ENCODE measurements at places on chromosomes 3 and 15.
A peak's percentile ranks its signal among the peaks of the same experiment; 100 is the strongest.

DNA sequence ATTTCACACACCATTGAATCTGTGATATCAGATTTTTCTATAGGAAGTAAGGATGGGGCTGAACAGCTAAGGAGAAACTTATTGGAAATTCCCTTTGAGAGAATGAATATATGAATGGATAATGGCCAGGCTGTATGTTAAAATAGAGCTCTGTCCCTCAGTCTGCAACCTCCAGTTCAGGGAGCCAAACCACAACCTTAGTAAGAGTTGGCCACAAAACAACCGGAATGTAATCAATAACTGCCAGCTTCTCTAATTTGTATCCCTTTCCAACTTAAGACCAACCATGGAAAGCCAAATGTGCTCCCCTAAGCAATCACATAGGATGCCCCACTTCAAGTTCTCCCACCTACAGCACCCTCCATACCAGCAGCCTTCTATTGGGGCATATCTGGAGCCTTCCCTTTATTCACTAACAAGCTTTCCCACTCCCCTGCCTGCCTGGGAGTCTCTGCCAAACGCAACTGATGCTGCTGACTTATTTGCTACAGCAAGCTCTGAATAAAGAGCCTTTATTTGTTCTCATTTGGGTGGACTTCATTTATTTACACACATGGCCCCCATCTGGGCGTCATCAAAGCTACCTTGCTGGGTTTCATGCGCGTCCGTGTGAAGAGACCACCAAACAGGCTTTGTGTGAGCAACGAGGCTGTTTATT lies 75.4 kb upstream of the LARS2 start:
- no peak for DNase-seq

GRCh38 chr15:67110361-67110781 lies 45.0 kb downstream of the SMAD3 start:
- no peak for DNase-seq

- DNase-seq, result no peak
Measured at GRCh38 chr15:63240109-63240508, 37.3 kb upstream of the APH1B start.

DNA sequence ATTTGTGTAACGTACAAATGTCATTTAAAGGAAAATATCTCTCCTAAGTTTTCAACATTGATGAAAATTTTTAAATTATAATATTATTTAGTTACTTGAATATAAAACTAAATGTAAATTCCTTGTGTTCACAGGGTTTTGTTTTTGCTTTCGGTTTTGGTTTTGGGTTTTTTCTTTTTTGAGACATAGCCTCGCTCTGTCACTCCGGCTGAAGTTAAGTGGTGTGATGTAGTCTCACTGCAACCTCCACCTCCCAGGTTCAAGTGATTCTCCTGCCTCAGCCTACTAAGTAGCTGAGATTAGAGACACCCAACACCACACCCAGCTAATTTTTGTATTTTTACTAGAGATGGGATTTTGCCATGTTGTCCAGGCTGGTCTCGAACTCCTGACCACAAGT lies 79.3 kb upstream of the TCF12 start:
- DNase-seq, result no peak

DNA sequence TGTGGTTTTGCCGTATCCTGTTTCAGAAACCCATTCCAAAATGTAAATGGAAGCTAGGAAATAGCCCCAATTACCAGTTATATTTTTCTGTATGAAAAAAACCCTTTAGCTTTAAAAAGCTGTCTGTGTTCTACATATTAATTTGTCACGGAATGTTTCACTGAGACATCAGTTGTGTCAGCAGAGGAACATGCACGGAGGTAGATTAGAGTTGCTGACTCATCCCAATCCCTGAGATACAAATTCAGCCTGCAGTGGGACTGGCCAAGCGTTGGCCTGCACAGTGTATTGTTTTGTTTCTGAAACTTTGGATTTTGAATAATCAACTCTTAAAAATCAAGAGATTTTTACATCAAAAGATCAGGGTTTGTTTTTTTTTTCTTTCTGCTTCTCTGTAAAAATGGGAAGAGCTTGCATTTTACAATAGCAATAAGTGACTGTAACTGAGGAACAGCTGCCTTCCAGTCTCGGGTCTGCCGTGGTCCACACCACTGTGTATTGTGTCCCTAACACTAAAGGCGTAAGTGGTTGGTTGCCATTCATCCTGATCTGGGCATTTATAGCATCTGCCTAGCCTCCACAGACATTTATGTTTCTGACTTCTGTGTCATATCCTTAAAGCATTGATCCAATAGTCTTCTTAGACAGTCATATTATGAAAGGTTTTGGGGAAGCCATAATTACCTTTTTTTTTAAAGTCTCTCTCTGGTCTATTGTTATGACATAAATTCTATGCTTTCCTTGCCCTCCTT lies 218.1 kb downstream of the ADAMTSL3 start:
- DNase-seq, result no peak

- DNase-seq, result no peak
Measured at GRCh38 chr3:194083637-194084224, 52.2 kb upstream of the HES1 start.

- DNase-seq, result no peak
Measured at GRCh38 chr15:69679623-69680228, 227.1 kb downstream of the RPLP1 start.

DNA sequence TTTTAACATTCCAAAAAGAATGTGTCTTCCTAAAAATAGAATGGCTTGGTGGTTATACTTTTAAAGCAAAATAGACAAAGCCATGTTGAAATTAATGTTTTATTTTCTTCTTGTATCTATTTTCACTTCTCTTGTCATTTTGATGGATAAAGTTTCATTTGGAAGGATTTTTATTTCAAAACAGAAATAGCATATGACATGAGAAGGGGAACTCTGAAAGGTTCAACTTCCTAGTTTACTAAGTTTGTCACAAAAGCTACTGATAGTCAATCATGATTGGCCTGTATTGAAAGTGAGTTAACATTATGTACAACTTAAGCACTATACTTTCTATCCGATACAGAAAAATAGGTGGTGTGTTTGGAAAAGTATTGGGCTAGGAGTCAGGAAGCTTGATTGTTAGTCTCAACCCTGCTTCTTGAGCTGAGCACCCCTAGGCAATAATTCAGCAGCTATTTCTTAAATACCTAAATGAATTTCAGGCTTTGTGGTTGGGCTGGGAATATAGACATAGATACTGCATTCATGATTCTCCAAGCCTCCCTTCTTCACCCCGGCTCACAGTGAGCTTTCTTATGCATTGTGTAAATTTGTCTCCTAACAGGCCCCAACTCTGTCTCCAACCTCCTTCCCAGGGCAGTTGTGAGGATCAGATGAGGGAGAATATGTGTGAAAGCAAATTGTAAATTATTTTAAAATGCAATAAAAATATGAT lies 46.9 kb upstream of the CSPG4 start:
- no peak for DNase-seq

GRCh38 chr3:126911162-126912026 lies 71.5 kb upstream of the PLXNA1 start:
- DNase-seq, result peak; percentile 28

DNA sequence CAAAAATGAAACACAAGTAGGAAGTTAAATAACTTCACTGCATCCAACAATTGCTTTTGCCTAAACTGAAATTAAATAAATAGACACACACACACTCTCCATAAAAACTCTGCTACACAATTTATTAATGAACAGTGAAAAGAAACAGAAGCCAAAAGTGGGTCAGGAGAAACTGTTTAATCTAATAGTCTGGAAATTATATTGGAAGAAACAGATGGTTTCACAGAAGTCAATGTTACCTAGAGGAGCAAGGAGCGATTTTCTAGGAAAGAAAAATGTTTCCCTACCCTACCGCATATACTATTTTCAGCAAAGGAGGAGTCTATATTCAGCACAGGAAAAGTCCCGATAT lies 32.0 kb downstream of the RFTN1 start:
- DNase-seq, result no peak

DNA sequence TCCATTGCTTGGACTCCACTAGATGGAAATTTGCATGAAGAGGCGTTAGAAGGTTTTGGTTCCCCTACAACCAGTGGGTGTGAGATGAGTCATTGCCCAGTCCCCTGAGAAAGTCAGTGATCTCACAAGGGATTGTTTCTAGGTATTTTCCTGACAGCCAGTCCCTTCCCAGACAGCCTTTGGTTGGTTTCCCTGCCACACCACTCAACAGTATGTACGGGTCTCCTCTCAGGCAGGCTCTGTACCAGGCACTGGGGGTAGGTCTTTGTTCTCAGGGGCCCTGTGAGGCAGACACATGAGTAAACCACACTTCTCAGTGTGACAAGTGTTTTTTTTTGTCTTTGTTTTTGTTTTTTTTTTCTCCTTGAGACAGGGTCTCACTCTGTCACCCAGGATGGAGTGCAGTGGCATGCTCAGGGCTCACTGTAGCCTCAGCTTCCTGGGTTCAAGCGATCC lies 4.0 kb downstream of the LAMP3 start:
- peak; percentile 17 for DNase-seq

- DNase-seq, result no peak
Measured at GRCh38 chr3:62100282-62100989, 272.9 kb downstream of the FEZF2 start.

DNA sequence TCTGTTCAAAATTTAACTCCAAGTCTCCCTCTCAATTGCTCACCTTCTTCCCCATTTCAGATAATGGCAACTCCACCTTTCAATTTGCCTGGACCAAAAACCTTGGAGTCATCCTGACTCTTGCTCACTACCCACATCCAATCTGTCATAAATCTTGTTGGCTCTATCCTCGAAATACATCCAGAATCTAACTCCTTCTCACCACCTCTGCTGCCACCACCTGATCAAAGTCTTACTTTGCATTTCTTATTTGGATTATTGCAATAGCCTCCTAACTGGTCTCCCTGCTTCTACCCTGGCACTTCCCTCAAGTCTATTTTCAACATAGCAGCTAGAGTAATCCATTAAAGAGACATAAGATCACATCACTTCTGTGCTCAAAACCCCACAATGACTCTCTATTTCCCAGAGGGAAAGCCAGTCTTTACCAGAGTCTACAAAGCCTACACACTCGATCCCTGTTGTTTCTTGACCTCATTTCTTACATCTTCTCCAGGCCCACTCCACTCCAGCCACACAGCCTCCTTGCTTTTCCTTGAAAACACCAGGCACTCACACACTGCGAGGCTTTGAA lies 86.6 kb downstream of the GPR156 start:
- no peak for DNase-seq

DNA sequence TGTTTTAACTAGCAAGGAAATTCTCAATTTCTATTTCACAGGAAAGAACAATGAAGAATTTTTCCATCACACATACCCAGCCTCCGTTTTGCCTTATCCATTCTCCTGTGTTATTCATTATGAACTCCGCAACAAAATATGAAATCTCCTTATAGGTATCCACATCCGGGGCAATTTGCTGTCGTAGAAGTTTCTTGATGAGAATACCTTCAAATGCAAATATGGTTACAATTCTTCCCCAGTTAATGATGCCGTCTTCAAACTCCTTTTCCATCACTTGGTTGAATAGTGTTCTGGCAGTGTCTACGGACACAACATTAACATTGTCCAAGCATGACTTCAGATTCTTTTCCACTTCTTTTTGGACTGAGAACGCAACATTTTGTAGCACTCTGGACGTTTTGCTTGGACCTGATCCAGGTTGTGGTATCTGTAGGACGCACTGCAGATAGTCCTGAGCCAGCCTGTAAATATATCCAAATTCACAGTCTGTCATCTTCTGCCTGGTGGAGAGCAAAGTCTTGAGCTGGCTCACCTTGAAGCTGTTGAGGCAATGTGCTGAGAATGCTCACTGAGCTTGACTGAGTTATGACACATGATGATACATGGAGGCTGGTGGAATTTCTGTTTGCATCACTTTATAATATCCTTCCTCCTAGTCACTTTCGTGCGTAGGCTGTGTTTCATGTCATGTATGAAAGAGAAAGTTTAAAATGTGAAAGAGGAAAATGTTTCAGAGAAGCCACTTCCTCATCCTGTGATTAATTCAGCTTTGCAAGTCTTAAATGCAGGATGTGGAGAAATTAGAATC lies at the start of gene BCL2A1:
Gene BCL2A1, minus strand, starts transcription at position 573 of the 811 bp plus-strand sequence. Its CDS starts 77 bp downstream, at position 496.
- peak; percentile 62 for DNase-seq

- no peak for DNase-seq
Measured at GRCh38 chr3:140236836-140237501, 302.0 kb downstream of the CLSTN2 start.

DNA sequence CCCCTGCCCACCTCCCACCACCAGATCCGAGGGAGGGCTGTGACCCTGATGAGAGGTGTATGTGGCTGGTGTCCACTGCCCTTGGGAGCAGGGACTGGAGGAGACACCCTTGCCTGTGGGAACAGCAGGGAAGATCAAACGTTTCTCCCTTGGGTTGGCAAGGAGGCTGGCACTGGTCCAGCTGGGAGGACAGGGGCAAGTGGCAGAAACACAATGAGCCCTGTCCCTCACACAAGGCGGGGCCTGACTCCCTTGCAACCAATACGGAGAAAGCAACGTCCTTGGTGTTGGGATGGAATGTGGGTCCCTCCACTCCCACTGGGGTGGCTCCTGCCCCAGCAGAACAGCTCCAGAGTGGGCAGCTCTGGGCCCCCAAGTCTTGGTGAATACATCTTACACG lies 5.2 kb downstream of the HYAL2 start:
- DNase-seq, result no peak

GRCh38 chr3:181075098-181075497 lies 85.6 kb upstream of the DNAJC19 start:
- DNase-seq, result no peak

GRCh38 chr3:134978658-134979057 lies 183.6 kb downstream of the EPHB1 start:
- no peak for DNase-seq

DNA sequence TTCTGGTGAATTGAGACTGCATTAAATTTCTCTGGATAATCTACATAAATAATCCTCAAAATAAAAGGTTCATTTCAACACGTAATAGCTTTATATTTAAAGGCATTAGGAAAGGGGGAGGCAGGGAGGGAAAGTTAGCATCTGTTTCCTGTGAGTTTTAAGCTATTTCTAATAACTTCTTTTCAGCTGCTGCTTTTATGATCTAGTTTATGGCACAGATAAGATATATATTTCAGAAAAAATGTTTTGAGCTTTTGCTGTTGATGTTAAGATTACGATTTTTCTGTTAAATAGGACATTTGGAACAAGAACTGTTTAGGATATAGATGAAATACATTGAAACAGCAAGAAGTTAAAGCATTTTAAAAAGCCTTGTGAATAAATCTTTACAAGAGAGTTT lies 30.0 kb downstream of the UBE2E1 start:
- no peak for DNase-seq

DNA sequence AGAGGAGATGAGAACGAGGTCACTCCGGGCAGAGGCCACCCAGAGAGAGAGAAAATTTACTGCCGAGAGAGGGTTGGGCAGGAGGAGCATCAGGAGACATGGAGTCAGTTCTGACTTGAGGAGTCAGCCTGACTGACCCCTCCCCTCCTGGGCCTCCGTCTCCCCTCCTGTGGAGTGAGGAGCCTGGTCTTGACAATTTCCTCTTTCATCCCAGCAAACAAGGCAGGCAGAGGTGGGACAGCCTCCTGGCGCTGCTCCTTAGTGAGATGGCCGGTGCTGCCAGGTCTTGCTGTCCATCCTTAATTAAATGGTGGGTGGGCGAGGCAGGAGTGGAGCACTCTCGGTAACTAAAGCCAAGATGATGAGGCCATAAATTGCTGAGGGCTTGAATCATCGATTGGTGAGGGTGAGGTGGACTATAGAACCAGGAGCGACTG lies 60.6 kb downstream of the CYP11A1 start:
- no peak for DNase-seq
